Heart right ventricle (tissue), 16 donors: ENCODE measurements at places on chromosomes 12 and 14.

GRCh38 chr14:61460718-61461611 is 139.6 kb downstream of the PRKCH start:
- H3K27me3 ChIP-seq = no peaks in the 10 kb centered on the region
- H3K27ac ChIP-seq = peak overlapping the region; percentile 28
- H3K36me3 ChIP-seq = no peaks in the 10 kb centered on the region
- no peak for DNase-seq

- no peaks in the 10 kb centered on the region for H3K36me3 ChIP-seq
- H3K4me3 ChIP-seq = no peak overlapping the region
- H3K27me3 ChIP-seq = no peaks in the 10 kb centered on the region
- H3K27ac ChIP-seq = peak overlapping the region; percentile 66
These were observed 395.5 kb downstream of the ZFP36L1 start for GRCh38 chr14:68397371-68397811.

GRCh38 chr12:13373803-13374202 is 177.3 kb downstream of the EMP1 start:
- no peaks in the 10 kb centered on the region for H3K27me3 ChIP-seq
- H3K4me1 ChIP-seq = peaks cover 5% of the 10 kb centered on the region
- H3K36me3 ChIP-seq = no peaks in the 10 kb centered on the region
- no peak overlapping the region for H3K27ac ChIP-seq
- H3K4me3 ChIP-seq = no peak overlapping the region

DNA sequence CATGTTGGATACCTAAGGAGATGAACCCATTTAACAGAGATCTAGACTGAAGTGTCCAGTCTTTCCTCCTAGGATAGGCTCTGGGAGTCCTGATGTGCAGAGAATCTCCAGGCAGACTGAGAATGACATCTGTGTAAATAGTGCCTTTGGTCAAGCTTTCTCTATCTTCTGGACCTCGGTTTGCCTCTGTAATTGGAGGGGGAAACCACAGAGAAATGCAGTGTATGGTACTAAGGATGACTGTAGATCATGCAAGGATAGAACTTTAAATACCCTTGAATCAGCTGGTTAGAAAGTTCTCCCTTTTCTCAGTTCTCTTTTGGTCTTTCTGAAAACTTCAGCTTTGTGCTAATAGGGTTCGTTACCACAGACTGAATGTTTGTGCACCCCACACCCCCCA is 112.2 kb downstream of the PTPN11 start:
- H3K4me3 ChIP-seq = no peak overlapping the region
- DNase-seq = no peak
- H3K36me3 ChIP-seq = no peaks in the 10 kb centered on the region
- no peak overlapping the region for H3K27ac ChIP-seq

GRCh38 chr14:63938198-63939005 is 85.6 kb downstream of the SYNE2 start:
- no peak overlapping the region for H3K27ac ChIP-seq
- no peak overlapping the region for H3K4me3 ChIP-seq
- peaks cover 22% of the 10 kb centered on the region for H3K36me3 ChIP-seq

DNA sequence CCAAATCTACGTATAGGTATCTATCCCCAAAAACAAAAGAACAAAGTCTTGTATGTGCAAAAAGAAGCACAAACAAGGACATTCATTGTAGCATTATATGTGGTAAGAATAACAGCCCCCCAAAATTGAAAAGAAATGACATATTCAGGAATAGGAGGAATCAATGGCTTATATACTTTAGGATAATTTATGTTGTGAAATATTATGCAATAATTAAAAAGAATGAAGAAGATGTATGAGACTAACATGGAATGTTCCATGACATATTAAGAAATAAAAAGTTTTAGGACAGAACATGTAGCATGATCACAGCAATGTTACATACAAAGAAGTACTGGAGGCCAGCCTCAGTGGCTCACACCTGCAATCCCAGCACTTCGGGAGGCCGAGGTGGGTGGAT is 9.1 kb downstream of the SMCO2 start:
- H3K36me3 ChIP-seq = no peaks in the 10 kb centered on the region
- H3K4me1 ChIP-seq = peaks cover 2% of the 10 kb centered on the region
- no peaks in the 10 kb centered on the region for H3K27me3 ChIP-seq
- no peak overlapping the region for H3K27ac ChIP-seq
- no peak for DNase-seq
- no peak overlapping the region for H3K4me3 ChIP-seq

GRCh38 chr12:4828176-4828575 is 81.5 kb upstream of the KCNA1 start:
- no peaks in the 10 kb centered on the region for H3K27me3 ChIP-seq
- no peaks in the 10 kb centered on the region for H3K36me3 ChIP-seq
- no peak for DNase-seq
- no peak overlapping the region for H3K4me3 ChIP-seq
- H3K4me1 ChIP-seq = peaks cover 28% of the 10 kb centered on the region
- H3K27ac ChIP-seq = no peak overlapping the region

DNA sequence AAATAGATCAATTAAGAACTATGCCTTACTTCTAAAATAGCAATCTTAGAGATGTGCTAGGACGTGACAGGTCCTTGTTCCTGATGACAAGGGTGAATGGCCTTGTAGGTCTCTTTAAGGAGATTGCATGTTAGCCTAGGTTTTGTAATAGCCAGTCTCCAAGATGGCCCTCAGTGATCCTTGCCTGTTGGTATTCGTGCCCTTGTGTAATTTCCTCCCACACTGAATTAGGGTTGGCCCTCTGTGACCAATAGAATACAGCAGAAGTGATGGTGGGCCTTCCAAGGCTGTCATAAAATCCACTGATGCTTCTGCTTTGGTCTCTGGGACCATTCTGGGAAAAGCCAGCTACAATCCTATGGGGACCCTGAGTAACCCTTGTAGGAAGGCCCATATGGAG is 38.2 kb upstream of the SNX6 start:
- H3K27ac ChIP-seq = no peak overlapping the region
- no peaks in the 10 kb centered on the region for H3K27me3 ChIP-seq
- DNase-seq = no peak
- H3K4me3 ChIP-seq = no peak overlapping the region
- no peaks in the 10 kb centered on the region for H3K36me3 ChIP-seq
- no peaks in the 10 kb centered on the region for H3K4me1 ChIP-seq

GRCh38 chr14:31834616-31835015 is 242.5 kb upstream of the ARHGAP5 start:
- H3K4me1 ChIP-seq = no peaks in the 10 kb centered on the region
- H3K27ac ChIP-seq = no peak overlapping the region
- no peaks in the 10 kb centered on the region for H3K27me3 ChIP-seq
- H3K4me3 ChIP-seq = no peak overlapping the region
- DNase-seq = no peak
- H3K36me3 ChIP-seq = no peaks in the 10 kb centered on the region

- H3K36me3 ChIP-seq = no peaks in the 10 kb centered on the region
- no peak overlapping the region for H3K27ac ChIP-seq
- no peak for DNase-seq
- no peaks in the 10 kb centered on the region for H3K27me3 ChIP-seq
- no peaks in the 10 kb centered on the region for H3K4me1 ChIP-seq
These were observed 157.1 kb downstream of the CALM1 start for GRCh38 chr14:90553921-90554336.

GRCh38 chr14:98244966-98245569 is 1026.9 kb downstream of the BCL11B start:
- H3K4me1 ChIP-seq = no peaks in the 10 kb centered on the region
- no peak overlapping the region for H3K27ac ChIP-seq
- H3K27me3 ChIP-seq = no peaks in the 10 kb centered on the region
- no peak overlapping the region for H3K4me3 ChIP-seq
- H3K36me3 ChIP-seq = no peaks in the 10 kb centered on the region
- no peak for DNase-seq

- peak overlapping the region; percentile 25 for H3K4me3 ChIP-seq
- no peaks in the 10 kb centered on the region for H3K36me3 ChIP-seq
- no peaks in the 10 kb centered on the region for H3K27me3 ChIP-seq
- H3K4me1 ChIP-seq = peaks cover 28% of the 10 kb centered on the region
- peak overlapping the region; percentile 90 for H3K27ac ChIP-seq
These were observed 15.4 kb downstream of the PXN start for GRCh38 chr12:120249875-120250795.

DNA sequence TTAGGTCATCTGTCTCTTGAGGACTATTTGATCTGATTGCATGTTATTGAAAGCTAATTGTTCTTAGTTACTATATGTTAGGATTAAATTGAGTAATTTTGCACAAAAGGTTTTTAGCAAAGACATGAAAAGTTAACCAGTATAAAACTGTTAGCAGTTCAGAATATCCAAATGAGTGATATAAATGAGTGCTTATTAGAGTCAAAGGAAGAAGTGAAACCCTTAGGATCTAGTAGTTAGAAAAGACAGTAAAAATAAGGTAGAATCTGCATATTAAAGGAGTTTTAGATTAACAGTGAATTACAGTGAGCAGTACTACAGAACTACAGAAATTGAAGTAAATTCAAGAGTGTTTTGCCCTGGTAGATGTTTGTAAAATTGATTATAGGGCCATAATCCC is 12.4 kb downstream of the RAP1B start:
- DNase-seq = no peak
- no peaks in the 10 kb centered on the region for H3K27me3 ChIP-seq
- H3K4me3 ChIP-seq = no peak overlapping the region
- peaks cover 57% of the 10 kb centered on the region for H3K4me1 ChIP-seq
- no peaks in the 10 kb centered on the region for H3K36me3 ChIP-seq

GRCh38 chr12:57868221-57868620 is 21.7 kb upstream of the CTDSP2 start:
- H3K4me3 ChIP-seq = no peak overlapping the region
- H3K27me3 ChIP-seq = no peaks in the 10 kb centered on the region
- H3K4me1 ChIP-seq = peaks cover 18% of the 10 kb centered on the region
- DNase-seq = no peak

GRCh38 chr14:78927261-78927660 is 757.1 kb downstream of the NRXN3 start:
- no peak overlapping the region for H3K27ac ChIP-seq
- no peaks in the 10 kb centered on the region for H3K4me1 ChIP-seq
- DNase-seq = no peak
- H3K27me3 ChIP-seq = no peaks in the 10 kb centered on the region
- no peak overlapping the region for H3K4me3 ChIP-seq
- H3K36me3 ChIP-seq = no peaks in the 10 kb centered on the region

DNA sequence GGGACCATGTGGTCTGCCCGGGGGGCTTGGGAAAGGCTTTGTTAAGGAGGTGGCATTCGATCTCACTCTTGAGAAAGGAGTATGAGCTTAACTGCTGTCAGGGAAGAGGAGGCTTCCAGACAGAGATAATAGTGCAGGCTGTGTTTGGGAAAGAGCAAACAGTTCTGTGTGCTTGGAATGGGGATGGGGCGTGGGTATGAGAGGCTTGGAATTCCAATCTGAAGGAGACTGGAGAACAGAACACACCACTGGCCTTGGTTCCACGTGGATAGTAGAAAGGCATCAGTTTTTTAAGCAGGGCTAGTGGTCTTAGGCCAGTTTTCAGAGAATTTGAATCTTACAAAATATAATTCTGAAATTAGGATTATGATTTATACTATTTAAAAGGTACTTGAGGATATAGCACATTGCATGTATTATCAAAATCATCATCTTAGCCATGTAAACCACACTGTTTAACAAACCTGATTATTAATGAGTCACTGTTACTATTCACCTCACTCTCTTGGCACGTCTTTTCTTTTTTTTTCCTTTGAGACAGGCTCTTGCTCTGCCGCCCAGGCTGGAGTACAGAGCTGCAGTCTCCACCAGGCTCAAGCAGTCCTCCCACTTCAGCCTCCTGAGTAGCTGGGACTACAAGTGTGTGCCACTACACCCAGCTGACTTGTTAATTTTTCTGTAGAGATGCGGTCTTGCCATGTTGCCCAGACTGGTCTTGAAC is 38.5 kb upstream of the KCNK13 start:
- no peak overlapping the region for H3K4me3 ChIP-seq
- H3K27me3 ChIP-seq = no peaks in the 10 kb centered on the region
- no peaks in the 10 kb centered on the region for H3K4me1 ChIP-seq
- H3K27ac ChIP-seq = no peak overlapping the region

- H3K4me1 ChIP-seq = no peaks in the 10 kb centered on the region
- no peak for DNase-seq
- no peaks in the 10 kb centered on the region for H3K36me3 ChIP-seq
- H3K4me3 ChIP-seq = no peak overlapping the region
- no peak overlapping the region for H3K27ac ChIP-seq
- no peaks in the 10 kb centered on the region for H3K27me3 ChIP-seq
These were observed 589.5 kb downstream of the NOVA1 start for GRCh38 chr14:26008290-26008689.

DNA sequence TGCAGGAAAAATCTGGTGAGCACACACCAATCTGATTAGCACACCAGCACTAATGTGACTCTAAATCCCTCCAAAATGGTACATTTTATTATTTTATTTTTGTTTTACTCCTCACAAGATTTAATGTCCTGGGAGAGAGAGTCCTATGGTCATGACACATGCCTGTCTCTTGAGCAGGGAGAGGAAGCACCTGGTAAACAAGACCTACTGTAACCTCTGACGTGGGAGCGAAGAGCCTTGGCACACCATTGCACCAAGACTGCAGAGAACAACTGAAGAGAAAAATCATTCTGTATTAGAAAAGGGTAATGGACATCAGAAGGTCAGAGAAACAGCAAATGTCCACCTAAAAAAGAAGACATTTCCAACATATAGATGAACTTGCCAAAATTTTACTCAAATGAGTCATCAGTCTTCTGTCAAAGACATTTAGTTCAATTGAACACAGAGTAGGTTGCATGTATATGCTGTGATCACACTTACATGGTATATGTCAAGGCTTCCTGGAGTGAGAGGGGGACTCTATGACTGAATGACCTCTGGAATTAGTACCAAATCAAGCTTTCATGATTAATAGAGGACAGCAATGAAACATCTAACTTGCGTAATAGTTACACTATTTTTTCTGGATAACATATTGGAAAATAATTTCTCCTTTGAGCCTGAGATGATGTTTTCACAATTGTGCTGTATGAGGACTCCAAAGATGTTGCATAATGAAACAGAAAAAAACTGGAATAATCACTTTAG is 186.9 kb upstream of the FLRT2 start:
- H3K27me3 ChIP-seq = no peaks in the 10 kb centered on the region
- no peaks in the 10 kb centered on the region for H3K36me3 ChIP-seq

- H3K4me1 ChIP-seq = peaks cover 19% of the 10 kb centered on the region
- H3K36me3 ChIP-seq = no peaks in the 10 kb centered on the region
- no peak for DNase-seq
- H3K4me3 ChIP-seq = no peak overlapping the region
- H3K27ac ChIP-seq = no peak overlapping the region
These were observed 6.6 kb upstream of the SLC6A13 start for GRCh38 chr12:269191-269590.

DNA sequence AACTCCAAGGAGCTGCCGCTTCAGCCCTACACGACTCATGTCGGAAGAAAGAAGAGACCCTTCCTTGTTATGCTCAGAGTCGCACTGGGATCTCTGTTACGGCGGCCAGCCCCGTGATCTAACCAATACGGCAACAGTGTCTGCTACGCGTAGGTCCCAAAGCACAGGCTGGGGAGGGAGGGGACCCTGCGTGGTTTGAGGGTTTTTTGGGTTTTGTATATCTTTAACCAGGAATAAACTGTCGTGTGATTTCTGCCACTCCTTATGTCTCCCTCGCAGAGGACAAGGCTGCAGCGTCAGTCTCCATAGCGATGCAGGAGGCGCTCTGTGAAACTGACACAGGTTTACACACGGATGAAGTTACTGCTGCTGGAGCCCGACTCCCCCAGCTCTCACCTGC is 60.0 kb upstream of the DIO3 start:
- peaks cover 20% of the 10 kb centered on the region for H3K27me3 ChIP-seq
- H3K4me1 ChIP-seq = no peaks in the 10 kb centered on the region
- DNase-seq = no peak
